NCI-H748 treated with DMSO at 0.1 percent for 48 hours (cell line): ENCODE measurements at places on chromosomes 12 and 14.
A peak's percentile ranks its signal among the peaks of the same experiment; 100 is the strongest.

DNA sequence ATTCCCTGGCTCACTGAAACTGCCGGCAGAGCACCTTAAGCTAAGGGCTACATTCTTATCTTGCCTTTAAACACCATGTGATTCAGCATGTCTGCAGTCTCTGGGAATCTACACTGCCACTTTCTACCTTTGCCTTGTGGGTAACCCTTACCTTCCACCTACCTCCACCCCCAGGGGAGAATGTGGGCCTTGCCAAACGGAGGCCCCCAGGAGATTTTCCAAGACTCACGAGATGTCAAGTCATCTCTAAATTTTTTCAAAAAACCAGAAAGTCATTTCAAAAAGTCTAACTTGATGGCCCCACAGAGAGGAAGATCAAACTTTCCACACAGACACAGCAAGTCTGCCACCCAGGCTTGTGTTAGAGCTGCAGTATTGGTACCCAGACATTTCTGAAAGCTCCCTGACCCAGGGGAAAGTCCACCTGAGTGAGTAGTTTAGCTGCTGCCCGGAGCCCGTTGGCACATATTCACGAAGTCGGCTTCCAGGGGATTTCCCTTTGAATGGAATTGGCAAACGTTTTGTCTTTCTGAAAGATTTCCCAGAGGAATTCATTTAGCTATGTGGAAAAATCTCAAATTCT, 4.7 kb upstream of the PSMA6 start:
- no peak for DNase-seq

- DNase-seq, result no peak
These were observed 243.9 kb upstream of the ATXN7L3B start for GRCh38 chr12:74293689-74294131.

GRCh38 chr12:45756666-45757065, 27.2 kb downstream of the ARID2 start:
- no peak for DNase-seq

- no peak for DNase-seq
These were observed 12.0 kb upstream of the FAM181A start for GRCh38 chr14:93915070-93915705.

DNA sequence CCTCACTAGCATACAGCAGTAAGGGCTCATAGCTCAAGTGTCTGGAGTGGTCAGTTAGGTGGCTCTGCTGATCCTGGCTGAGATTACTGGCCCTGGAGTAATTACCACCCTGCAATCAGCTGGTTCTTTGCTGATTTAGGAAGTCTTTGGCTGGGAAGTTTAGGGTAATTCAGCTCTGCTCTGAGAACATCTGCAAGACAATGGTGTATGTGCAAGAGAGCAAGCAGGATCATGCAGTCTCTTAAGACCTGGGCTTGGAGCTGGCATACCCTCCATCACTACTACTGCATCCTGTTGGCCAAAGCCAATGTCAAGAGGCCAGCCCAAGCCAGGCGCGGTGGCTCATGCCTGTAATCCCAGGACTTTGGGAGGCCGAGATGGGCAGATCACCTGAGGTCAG, 159.0 kb downstream of the NDUFA12 start:
- DNase-seq, result no peak

DNA sequence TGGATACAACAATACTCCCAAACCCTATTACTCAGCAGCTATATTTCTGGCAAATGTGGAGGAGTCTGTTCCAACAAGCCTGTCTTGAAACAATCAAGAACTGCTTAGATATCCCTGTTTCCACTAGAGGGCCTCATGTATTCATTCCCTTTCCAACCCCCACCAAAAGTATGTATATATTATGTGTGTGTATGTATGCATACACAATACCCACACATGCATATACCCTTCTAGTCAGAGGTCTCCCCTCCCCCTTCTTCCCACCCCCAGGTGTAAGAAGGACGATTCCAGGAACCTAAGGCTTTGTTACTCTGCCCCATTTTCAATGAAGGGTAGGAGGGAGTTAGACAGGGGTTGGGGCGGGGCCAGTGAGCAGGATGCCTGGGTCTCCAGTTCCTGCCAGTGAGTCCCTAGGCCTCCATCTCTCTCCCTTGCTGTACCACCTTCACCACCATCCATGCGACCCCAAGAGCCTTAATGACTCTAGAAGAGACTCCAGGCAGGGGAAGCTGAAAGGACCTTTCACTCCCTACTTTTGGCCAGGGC, at the start of gene DGKA:
Gene DGKA (plus strand): TSS at position 392 of the 546 bp plus-strand sequence. CDS start 5,342 bp downstream, outside the sequence.
- peak; percentile 65 for DNase-seq

GRCh38 chr12:31035967-31036665, 37.5 kb upstream of the DDX11 start:
- no peak for DNase-seq
